ENCODE measurements at places on chromosomes 5 and 9.

DNA sequence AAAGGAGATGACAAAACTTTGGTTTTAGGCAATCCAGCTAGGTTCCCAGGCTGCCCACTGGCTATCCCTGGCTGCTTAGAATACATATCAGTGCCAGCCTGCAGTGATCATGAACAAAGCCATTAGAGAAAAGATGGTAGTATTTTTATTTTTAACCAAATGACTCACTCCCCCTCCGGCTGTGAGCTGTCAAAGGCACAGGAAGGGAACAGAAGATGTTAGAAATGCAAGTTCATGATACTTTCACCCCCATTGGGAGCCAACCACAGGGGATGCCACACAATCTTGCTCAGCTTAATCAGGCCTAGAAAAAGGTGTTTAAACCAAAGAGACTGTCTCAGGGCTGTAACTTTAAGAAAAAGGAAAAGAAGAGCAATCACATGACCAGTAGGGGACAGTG is 70.3 kb upstream of the ASTN2 start:
- no peak for DNase-seq

GRCh38 chr5:128466554-128466953 is 71.5 kb downstream of the FBN2 start:
- no peak for DNase-seq

- DNase-seq, result no peak
Measured at GRCh38 chr5:67925511-67925910, 290.0 kb upstream of the PIK3R1 start.

GRCh38 chr5:63928451-63928850 is 33.8 kb downstream of the HTR1A start:
- no peak for DNase-seq

GRCh38 chr5:14851050-14851419 is 20.5 kb downstream of the ANKH start:
- no peak for DNase-seq

- DNase-seq, result no peak
Measured at GRCh38 chr9:4550777-4551484, 60.7 kb downstream of the SLC1A1 start.

DNA sequence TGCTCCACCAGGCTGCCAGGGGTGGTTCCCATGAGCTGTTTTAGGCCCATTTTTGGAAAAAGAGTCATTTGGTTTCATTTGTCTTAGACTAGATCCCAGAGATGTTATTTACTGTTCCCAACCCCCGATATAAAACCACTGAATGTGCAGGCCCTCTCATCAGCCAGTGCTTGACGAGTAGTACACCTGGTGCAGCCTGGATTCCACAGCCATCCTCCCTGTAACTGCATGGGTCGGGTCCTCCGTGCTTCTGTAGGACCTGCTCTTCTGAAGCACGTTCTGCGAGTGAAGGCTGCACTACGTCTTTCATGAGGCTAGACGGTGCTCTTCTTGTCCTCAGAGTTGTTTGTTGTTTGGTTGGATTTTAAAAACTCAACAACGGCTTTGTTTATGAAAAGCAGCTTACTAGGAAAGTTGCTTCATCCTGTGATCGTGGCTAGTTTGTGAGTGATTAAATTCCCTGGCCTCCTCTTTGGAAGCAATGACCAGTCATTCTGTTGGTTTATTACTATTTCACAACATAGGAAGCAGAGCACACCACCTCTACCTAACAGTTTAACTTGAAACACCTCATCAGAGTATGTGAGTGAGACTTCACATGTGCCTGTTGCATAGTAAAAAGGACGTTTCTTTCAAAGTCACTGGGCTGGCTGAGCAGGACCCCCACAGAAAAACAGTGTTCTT is 135.2 kb downstream of the AOPEP start:
- no peak for DNase-seq

DNA sequence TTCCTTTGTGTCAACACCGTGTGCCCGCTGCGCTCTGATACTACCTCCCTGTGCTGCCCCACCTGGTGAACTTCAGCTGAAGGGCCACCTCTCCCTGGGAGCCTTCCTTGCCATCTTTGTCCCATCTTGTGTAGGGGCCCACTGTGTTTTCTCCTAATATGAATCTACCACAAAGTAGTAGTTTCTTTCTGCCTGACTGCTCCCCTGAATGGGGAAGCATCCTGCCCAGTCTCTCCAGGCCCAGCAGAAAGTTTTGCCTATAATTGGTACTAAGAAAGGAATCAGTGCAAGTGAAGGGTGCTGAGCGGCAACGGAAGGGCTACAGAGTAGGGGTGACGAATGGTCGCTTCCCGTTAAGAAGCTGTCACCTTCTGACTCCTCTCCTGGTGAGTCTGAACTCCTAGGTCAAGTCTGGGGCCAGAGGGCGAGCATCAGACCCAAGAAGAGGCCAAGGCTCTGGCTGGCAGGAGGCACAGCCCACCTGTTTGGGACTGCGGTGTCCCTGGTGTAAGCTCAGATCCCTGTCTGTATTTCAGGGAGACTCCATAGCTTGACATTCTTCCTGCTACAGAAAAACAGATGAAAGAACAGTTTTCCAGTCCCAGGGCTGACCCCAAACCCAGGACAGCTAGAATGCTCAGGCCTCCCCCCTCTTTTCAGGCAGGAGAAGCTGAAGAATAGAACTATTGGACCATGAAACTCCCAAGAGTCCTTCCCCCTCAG is 24.1 kb downstream of the WWC1 start:
- DNase-seq, result no peak

- no peak for DNase-seq
Measured at GRCh38 chr9:114725930-114726329, 43.9 kb upstream of the TEX48 start.

DNA sequence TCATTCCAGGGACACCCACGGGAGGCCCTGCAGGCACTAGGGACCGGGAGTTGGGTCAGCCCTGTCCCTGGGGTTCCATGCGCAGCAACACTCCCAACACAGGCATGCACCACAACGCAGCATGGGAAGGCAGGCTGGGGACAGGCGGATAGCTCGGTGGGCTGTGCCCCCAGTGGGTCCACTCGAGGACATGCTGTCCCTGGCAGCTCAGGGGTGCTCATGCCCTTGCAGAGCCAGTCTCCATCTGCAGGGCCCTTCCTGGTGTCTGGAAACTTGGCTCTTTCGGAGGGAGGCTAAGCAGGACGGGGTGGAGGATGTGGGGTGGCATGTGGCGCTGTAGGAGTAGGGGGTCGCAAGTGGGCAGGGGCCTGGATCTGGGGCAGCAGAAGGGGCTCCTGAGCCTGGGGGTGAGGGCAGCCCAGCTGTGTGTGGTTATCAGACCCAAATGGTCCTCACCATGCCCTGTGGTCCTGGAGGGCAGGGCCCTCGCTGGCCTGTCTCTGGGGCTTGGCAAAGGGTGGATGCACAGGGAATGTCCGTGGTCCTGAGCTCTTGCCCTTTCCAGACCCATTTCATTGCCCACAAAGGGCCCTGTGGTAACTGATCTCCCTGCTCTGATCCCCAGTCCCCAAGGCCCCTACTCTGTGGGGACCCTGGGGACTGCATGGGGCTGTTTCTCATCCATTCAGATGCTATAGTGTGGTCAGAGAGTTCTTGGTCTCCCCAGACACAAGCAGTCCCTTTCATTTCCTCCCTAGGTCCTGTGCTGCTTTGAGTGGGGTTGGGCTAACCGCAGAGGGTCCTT is 90.3 kb upstream of the PHYKPL start:
- no peak for DNase-seq
